ENCODE measurements at places on chromosomes 4 and X.

- no peak overlapping the region for H3K27ac ChIP-seq
- DNase-seq = no peak
- no peaks in the 10 kb centered on the region for H3K27me3 ChIP-seq
- no peak overlapping the region for H3K4me3 ChIP-seq
Observed at GRCh38 chr4:88759895-88760290, 62.3 kb upstream of the NAP1L5 start.

GRCh38 chr4:89823416-89823815 lies 13.5 kb downstream of the SNCA start:
- H3K4me1 ChIP-seq = no peaks in the 10 kb centered on the region
- H3K27ac ChIP-seq = no peak overlapping the region
- DNase-seq = no peak
- no peaks in the 10 kb centered on the region for H3K27me3 ChIP-seq

GRCh38 chr4:148923881-148924280 lies 481.7 kb upstream of the NR3C2 start:
- no peak overlapping the region for H3K27ac ChIP-seq
- H3K4me1 ChIP-seq = no peaks in the 10 kb centered on the region
- H3K36me3 ChIP-seq = no peaks in the 10 kb centered on the region
- no peak overlapping the region for H3K4me3 ChIP-seq
- no peaks in the 10 kb centered on the region for H3K27me3 ChIP-seq

DNA sequence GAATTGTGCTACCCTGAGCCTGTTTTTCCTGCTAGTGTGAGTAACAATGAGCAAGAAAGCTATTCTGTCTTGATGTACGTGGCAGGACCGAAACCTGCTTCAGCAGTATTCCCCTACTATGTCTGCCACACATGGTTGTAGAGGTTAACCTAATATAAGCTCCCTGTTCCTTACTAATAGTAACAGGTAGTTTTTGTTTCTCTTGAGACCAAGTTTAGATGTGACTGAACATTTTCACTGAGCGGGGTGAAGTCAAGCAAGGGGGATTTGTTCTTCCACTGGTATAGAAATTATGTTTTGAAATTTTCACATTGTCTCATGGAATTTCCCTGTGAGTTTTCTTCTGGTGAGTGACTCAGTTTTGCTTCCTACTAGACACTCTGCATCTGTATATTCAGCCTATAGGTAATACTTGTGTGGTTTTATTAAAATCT lies 37.3 kb downstream of the RRAGB start:
- H3K4me3 ChIP-seq = no peak overlapping the region
- H3K27me3 ChIP-seq = no peaks in the 10 kb centered on the region
- H3K36me3 ChIP-seq = no peaks in the 10 kb centered on the region
- no peaks in the 10 kb centered on the region for H3K4me1 ChIP-seq

GRCh38 chr4:109703664-109704361 lies 568 bp upstream of the CASP6 start:
- DNase-seq = no peak
- H3K27ac ChIP-seq = peak overlapping the region; percentile 69
- peak overlapping the region; percentile 76 for H3K4me3 ChIP-seq
- peaks cover 24% of the 10 kb centered on the region for H3K4me1 ChIP-seq

DNA sequence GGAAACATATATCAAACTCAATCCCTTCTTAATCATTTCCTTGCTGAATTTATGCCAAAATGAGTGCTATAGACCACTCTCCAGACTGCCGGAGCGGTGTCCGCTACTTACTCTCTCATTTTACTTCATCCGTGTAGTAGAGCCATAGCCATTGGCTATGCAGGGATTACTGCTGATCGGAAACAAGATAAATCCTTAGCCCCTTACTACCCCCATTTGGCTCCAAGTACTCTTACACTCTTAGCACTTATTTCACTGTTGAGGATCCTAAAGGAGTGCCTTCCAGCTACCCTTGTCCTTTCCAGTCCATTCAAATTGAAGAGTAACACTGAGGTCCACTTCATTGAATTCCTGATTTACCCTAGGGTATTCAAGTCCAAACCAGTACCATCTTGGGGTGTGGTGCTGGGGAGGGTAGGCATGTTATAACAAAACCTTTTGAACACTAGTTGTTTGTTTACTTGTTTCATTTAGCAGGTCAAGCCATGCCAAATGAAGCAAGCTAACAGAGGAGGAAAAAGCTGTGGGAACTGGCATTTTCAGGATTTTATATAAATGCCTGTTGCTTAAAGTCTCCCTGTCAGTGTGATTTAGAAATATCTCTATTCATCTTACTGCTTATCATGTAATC lies 715.1 kb downstream of the FSTL5 start:
- no peak for DNase-seq
- H3K27ac ChIP-seq = no peak overlapping the region
- no peak overlapping the region for H3K4me3 ChIP-seq
- no peaks in the 10 kb centered on the region for H3K4me1 ChIP-seq
- no peaks in the 10 kb centered on the region for H3K36me3 ChIP-seq
- H3K27me3 ChIP-seq = no peaks in the 10 kb centered on the region

- no peak for DNase-seq
- no peak overlapping the region for H3K4me3 ChIP-seq
- no peaks in the 10 kb centered on the region for H3K4me1 ChIP-seq
- H3K36me3 ChIP-seq = no peaks in the 10 kb centered on the region
- H3K27ac ChIP-seq = no peak overlapping the region
- H3K27me3 ChIP-seq = no peaks in the 10 kb centered on the region
Observed at GRCh38 chr4:8000721-8001491, 61.2 kb upstream of the AFAP1 start.

DNA sequence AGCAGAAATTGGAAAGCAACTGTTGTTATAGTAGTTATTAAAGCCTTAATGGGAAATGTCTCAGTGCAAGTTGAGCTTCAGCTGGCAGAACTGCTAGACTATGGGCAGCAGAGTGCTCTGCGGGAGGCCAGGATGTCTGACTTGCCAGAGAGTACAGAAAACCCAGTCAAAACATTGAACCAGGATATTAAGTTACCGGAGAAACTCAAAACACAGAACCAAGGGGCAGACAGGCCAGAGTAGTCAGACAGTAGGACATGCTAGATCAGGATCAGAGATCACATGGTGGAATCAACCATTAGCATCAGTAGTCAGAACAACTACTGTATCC lies 72.9 kb upstream of the TNIP3 start:
- DNase-seq = no peak
- H3K27ac ChIP-seq = no peak overlapping the region
- no peak overlapping the region for H3K4me3 ChIP-seq
- no peaks in the 10 kb centered on the region for H3K36me3 ChIP-seq
- no peaks in the 10 kb centered on the region for H3K4me1 ChIP-seq
- H3K27me3 ChIP-seq = no peaks in the 10 kb centered on the region

- no peaks in the 10 kb centered on the region for H3K36me3 ChIP-seq
- DNase-seq = no peak
- H3K27ac ChIP-seq = no peak overlapping the region
- H3K4me1 ChIP-seq = no peaks in the 10 kb centered on the region
Observed at GRCh38 chr4:16075061-16075460, 8.8 kb downstream of the PROM1 start.

- DNase-seq = no peak
- no peaks in the 10 kb centered on the region for H3K36me3 ChIP-seq
- H3K4me3 ChIP-seq = no peak overlapping the region
- H3K27ac ChIP-seq = no peak overlapping the region
- H3K4me1 ChIP-seq = no peaks in the 10 kb centered on the region
- no peaks in the 10 kb centered on the region for H3K27me3 ChIP-seq
Observed at GRCh38 chr4:113556382-113557134, 205.0 kb downstream of the CAMK2D start.

DNA sequence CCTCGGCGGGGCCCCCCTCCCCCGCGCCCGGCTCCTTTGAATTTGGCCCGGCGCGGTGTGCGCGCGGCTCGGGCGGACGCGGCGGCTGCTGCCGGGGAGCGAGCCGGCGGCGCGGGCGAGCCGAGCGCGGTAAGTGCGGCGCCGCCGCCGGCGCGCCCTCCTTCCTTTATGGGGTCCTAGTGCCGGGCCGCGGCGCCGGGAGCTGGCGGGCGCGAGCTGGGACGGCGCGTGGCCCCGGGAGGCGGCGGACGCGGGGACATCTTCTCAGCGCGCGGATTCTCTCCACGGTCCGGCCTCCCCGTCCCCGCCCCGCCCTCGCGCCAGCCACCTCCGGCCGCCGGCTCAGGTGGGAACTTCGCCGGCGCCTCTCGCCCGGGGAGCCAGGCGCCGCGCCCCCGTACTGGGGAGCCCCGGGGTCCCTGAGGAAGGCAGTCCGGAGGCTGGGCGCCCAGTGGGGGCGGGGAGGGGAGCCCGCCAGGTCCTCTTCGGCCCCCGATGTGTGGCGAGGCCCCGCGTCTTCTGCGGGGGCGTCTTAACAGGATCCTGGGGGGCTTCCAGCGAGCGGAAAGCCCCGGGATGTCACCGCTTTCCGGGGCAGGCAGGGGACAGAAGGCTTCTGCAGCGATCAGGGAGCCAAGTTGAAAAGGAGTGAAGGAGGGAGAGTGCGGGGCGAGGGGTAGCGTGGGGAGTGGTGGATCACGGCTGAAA lies 98.4 kb upstream of the TENM3 start:
- H3K36me3 ChIP-seq = no peaks in the 10 kb centered on the region
- H3K27me3 ChIP-seq = peaks cover 10% of the 10 kb centered on the region
- no peaks in the 10 kb centered on the region for H3K4me1 ChIP-seq
- DNase-seq = no peak
- H3K27ac ChIP-seq = no peak overlapping the region
- no peak overlapping the region for H3K4me3 ChIP-seq

DNA sequence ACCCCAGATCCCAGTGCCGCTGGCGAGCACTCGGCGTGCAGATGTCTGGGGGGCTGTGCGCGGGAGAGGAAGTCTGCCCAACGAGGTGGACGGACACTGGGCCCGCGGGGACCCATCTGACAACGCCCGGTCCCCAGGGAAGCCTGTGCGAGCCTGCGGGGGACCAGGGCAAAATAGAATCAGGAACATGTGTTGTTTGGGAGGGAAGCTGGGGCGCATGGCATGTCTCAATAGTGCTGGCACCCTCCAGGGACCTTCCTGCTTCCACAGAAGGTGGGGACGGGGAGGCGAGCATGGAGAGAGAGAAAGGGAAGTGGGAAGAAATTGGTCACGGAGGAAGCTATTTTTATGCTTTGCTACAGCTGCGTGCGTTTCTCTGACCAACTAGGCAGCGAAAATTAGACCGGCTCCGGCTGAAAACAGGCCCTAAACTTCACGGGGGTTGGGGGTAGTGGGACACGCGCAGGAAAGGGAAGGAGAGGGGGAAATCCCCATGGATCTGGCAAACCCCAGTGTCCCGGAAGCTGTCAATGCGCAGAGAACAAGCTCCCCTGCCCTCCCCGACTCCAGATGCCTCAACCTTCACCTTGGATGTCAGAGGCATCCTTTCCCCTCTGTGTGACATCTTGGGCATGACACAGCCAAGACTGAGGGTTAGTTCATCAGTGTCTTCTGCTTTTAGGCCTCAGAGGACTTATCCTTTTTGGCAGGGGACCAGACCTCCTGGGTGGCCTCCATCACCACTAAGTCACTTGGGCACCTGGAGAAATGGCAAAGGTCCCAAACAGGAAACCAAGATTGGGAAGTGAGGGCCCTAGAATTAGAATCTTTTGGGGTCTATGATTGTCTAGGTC lies 169.8 kb upstream of the BCOR start:
- H3K27me3 ChIP-seq = no peaks in the 10 kb centered on the region
- H3K4me1 ChIP-seq = peaks cover 12% of the 10 kb centered on the region
- no peak for DNase-seq
- H3K27ac ChIP-seq = no peak overlapping the region
- H3K36me3 ChIP-seq = no peaks in the 10 kb centered on the region

DNA sequence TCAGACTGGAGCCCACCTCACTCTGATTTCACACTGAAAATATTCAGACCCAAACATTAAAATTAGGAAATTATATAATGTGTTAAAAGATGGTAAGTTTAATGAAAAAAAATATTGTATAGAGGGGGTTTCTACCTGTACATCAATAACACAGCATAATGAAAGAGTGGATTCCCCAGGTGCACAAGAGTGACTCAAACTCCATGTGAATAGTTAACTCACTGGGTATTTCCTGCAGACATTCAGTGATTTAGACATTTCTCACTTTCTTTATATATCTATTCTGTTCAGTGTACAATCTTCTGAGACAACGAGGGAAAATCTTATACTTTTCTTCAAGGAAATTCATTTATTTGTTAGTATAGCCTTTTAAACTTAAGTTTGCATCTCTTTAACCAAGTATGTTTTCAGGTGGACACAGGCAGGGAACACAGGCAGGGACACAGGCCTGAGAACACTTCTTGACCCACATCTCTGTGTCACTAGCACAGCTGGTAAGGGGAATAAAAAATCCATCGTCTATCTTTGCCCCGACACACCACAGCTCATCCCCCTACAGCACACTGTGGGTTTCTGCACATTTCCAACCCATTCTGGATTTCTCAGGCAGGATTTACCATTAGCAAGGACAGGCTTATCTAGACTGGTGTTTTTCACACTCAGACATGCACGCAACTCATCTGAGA lies 525.5 kb upstream of the BOD1L1 start:
- H3K27me3 ChIP-seq = no peaks in the 10 kb centered on the region
- no peak overlapping the region for H3K27ac ChIP-seq
- H3K36me3 ChIP-seq = no peaks in the 10 kb centered on the region
- DNase-seq = no peak
- no peaks in the 10 kb centered on the region for H3K4me1 ChIP-seq

DNA sequence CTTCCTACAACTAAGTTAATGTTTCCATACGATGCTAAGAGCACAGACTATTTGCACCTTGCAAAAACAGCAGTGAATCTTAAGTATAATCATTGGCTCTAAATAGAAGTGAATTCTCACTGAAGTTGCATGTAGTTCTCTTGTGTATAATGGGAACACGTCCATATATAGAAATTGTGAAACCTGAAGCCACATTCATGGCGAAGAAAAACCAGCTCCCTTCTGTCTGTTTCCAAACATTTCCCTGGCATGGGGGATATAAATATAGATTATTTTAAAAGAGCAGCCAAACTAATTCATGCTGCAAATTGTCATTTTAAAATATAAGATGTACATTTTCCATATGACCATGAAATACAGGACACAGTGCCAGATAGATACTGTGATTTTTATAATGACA lies 71.1 kb downstream of the TRAM1L1 start:
- H3K27me3 ChIP-seq = no peaks in the 10 kb centered on the region
- no peak overlapping the region for H3K4me3 ChIP-seq
- no peak for DNase-seq
- no peaks in the 10 kb centered on the region for H3K4me1 ChIP-seq

DNA sequence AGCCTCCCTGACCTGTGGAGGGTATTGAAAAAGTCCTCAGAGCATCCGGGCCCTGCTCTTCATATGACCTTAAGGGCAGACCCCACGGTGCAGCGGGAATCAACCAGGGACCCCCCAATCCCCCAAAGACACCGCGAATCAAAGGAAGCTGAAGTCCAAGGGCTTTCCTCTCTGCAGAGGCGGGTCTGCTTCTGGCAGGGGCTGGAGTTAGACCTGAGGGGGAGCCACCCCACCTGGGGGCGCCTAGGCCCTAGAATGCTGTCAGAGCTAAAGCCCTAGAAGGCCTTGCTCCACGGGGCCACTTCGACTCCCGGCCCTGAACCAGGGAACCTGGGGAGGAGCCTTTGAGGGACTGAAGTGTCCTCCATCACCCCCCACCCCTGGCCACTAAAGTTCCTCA lies 2.8 kb upstream of the HAUS7 start:
- H3K27me3 ChIP-seq = no peaks in the 10 kb centered on the region
- no peaks in the 10 kb centered on the region for H3K36me3 ChIP-seq
- H3K4me1 ChIP-seq = peaks cover 16% of the 10 kb centered on the region
- DNase-seq = no peak
- H3K27ac ChIP-seq = no peak overlapping the region
- no peak overlapping the region for H3K4me3 ChIP-seq

Data from CD8-positive, alpha-beta memory T cell (primary cell).